AG08395 (cell line): ENCODE measurements at places on chromosomes 12 and 14.
A peak's percentile ranks its signal among the peaks of the same experiment; 100 is the strongest.

DNA sequence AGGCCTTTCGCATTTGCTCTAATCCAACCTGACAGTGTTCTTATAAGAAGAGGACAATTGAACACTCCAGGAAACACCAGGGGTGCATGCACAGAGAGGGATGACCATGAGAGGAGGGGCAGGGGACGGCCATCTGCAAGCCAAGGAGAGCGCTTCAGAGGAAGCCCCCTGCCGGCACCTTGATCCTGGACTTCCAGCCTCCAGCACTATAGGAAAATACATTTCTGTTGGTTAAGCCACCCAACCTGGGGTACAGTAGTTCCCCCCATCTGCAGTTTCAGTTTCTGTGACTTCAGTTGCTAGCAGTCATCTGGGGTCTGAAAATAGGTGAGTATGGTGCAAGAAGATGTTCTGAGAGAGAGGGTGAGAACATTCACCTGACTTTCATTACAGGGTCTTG is 64.7 kb downstream of the CLMN start:
- no peak for DNase-seq

GRCh38 chr14:43475757-43476156 is 1031.3 kb downstream of the FSCB start:
- no peak for DNase-seq

DNA sequence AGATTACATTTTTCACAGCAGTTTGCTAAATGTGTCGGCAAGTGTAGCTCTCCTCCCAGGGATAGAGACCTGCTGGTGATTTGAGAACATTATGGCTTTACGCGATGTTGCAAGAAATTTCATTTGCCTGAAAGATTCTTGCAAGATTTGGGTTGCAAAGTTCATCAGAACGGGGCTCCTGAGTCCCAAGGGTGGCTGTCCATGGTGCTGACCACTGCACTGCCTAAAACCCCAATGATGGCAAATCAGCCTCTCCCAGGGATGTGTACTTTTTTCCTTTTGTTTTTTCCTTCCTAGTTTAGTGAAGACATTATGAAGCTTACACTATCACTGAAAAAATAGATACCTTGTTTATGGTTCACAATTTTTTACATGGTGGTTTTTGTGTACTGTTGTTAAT is 85.4 kb downstream of the WSCD2 start:
- peak; percentile 57 for DNase-seq

DNA sequence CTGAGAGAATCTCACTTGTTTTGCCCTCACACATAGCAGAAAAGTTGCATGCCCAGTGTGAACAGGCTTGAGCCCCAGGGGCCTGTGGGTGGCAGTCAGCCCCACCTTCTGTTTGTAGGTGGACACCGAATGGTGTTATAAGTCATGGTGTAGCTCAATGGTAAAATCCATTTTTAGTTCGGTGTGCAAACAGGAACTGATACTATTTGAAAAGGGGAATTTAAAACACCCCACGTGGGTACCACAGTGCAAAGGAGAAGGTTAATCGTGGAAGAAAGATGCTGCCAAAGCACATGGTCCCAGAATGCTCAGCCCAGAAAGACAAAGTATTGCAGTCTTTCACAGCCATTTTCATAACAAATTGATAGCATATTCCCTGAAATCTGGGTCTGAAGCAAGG is 71.8 kb upstream of the GZMB start:
- DNase-seq: no peak

DNA sequence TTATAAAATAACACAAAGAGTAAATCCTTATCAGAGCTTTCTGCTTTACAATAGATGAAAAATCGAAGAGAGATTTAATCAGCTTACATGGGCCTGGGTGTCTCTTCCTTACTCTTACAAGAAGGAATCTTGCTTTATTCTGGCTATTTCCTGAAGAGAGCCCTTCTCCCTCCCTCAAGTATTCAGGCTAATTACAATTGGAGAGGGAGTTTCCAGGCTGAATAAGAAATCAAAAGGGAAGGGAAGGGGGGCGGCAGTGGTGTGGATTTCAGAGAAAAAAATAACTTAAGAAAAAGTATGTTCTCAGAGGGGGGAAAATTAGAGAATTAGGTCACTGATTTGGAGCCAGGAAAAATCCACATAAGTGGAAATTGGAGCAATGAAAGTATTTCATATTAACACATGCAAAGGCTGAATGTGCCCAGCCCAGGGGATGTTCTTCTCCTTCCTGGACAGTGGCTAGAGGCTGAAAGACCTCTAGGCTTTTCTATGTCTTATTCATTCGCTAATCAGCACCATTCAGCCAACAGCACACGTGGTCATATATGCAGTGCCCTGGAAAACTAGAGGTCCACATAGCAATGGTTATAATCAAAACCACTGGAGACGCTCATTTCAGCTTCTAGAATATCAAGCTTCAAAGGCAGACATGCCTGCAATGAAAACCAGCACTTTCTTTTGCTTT is 158.9 kb upstream of the BTG1 start:
- DNase-seq: peak; percentile 20

DNA sequence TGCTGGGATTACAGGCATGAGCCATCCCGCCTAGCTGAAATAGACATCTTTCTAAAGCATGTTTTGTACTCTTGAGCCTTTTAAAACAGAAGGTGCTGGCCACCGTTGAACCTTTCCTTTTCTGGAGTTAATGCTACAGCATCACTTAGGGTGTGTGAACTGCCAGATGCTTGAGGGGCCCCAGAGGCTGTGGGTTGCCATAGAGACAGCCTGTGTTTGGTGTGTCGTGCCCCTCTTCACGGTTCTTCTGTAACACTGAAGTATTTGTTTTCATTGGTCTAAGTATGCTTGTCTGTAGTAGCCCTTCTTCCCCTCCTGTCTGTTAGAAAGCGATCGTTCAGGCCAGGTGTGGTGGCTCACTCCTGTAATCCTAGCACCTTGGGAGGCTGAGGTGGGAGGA is 30.8 kb downstream of the PLEKHG3 start:
- DNase-seq: no peak

DNA sequence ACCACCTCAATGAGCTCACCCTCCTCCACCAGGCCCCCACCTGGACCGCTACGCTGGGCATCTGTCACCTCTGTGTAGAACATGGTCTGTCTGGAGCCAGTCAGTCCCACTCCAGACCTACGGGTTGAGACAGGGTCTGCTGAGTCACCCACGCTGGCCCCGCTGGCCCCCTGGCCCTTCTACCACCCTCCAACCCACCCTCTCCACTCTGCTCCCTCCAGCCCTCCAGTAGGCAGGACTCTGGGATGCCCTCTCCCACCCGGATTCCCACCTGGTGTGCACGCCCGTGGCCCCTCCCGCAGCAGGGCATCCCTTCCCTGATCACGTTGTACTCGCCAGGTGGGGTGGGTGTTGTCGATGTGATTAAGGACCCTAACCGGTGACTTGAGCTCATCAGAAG is 4.6 kb upstream of the JAG2 start:
- DNase-seq: no peak

DNA sequence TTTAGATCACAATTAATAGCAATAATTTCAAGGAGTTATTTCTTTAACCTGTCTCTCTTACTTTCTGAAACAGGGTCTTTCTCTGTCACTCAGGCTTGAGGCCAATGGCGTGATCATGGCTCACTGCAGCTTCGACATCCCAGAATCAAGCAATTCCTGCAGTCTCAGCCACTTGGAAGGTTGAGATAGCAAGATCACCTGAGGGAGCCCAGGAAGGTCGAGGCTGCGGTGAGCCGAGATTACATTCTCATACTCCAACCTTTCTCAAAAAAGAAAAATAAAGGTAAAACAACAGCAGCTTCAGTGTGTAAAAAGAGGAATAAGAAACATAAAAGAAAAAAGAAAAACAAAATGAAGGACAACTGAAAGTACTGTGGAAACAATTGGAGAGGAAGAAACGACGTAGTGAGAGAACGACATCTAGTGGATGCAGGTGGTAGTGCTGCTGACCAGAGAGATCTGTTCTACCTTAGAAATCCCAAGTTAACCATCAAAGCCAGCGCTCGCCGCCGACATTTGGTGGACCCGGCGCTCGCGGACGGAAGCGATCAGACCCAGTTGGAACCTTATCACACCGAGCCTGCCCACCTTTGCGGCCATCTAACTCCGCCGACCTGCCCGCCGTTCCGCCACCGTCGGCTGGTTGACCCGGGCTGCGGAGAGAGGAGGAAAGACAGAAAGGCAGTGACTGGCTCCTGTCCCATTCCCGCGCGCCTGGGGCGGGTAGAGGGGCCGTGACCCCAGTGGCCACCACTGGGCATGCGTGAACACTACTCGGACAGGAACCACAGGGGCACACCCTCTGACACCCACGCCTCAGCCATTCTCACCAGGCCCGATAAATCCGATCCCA is 196.1 kb downstream of the ALG10 start:
- peak; percentile 34 for DNase-seq

GRCh38 chr12:70267550-70267949 is 24.3 kb downstream of the CNOT2 start:
- DNase-seq: no peak

DNA sequence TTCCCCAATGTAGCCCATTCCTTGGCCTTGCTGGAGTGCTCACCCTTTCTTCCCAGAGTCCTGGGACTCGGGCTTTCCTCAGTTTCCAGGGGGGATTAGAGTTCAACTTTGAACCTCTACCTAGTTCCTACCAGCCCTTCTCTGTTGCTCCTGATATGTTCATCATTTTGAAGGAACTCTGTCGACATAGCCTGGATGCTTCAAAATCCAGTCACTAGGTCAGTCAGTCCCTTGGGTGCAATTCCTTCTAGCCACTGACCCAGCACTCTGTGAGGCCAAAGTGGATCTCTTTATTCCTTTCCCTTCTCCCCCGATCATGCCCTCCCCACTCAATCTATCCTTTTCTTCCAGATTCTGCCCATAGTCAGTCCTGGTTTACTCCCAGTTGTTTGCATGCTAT is 72.3 kb upstream of the TMCC3 start:
- DNase-seq: no peak

- DNase-seq: peak; percentile 88
Measured at GRCh38 chr14:55129086-55129427, at the start of gene LGALS3. TSS of gene LGALS3 (plus strand) at chr14:55129252. CDS start at chr14:55137374, 8,122 bp downstream.

DNA sequence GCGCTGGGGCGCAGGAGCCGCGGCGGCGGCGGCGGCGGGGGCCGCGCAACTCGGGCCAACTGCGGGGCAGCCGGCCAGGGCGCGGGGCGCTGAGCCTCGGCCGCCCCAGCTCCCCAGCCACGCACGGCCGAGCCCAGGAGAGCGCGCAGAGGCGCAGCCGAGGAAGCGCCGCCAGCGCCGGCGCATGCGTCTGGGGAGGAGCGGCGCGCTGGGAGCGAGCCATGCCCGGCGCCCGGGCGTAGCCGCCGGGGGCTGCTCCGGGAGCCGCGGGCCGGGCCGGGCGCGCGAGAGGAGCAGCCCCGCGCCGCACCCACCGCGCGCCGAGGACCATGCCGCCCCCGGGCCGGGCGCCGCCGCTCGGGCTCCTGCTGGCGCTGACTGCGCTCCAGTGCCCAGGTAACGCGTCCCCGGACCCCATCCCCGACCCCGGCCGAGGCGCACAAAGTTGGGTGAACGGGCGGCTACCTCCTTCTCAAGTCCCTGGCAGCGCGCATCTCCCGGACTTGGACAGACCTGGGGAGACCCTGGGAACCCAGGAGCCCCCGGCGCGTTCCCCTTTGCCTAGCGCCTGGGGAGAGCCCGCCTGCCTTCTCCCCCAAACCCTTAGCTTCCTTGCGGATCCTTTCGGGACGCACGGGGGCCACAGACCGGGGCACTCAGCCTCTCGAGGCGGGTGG is 121.4 kb downstream of the AACS start:
- peak; percentile 35 for DNase-seq

- peak; percentile 58 for DNase-seq
Measured at GRCh38 chr14:31435276-31435675, 14.9 kb upstream of the HEATR5A start.

DNA sequence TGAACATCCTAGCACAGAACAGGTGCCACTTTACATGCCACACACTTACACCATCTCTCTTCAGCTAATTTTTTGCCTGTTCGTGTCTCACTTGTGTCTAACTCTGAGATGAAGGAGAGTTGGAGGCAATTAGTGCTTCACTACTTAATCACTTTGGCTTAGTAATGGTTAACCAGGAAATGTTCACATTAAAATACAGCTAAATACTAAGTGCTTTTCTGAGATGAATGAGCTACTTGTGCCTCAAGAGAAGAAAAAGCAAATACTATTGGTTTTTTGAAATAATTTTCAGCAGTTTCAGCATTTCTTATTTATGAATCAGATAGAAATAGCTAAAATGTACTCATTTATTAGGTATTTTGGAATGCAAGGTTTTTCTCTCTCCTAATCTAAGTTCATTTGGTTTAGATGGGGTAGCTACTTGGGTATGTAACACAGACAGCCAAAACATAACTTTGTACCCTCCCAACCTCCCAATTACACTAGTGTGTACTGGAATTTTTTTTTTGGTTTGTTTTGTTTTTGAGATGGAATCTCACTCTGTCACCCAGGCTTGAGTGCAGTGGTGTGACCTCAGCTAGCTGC is 1474.1 kb upstream of the SEL1L start:
- peak; percentile 7 for DNase-seq

DNA sequence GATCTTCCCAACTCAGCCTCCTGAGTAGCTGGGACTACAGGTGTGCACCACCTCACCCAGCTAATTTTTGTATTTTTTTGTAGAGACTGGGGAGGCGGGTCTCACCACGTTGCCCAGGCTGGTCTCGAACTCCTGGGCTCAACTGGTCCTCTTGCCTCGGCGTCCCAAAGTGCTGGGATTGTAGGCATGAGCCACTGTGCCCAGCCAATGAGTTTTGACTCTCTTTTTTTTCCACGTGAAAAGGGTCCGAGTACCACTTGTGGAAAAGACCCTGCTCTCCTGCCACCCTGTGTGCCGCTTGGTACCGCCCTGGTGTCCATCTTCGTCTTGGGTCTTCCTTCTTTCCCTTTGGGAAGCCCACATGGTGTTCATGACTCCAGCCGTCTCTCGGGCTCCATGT is 17.6 kb downstream of the TEDC1 start:
- DNase-seq: no peak

DNA sequence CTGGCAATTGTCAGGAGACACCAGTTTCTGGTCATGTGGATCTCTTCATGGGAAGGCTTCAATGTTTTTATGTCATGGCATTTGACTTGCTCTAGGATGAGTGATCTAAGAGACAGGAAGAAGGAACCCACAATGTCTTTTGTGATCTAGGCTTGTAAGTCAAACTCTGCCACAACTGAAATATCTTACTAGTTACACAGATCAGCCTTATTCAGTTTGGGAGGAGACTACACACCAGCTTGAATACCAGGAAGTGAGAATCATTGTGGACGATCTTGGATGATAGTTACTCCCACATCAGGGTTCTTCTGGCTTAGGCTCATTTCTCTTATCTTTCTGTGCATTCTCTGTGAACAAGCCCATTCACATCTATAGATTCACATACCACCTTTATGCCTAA is 236.2 kb upstream of the FBXO33 start:
- no peak for DNase-seq

- no peak for DNase-seq
Measured at GRCh38 chr14:33508126-33509062, 442.5 kb downstream of the EGLN3 start.

- no peak for DNase-seq
Measured at GRCh38 chr12:15808250-15808649, 19.1 kb upstream of the EPS8 start.
